PC-9 (cell line): ENCODE measurements at places on chromosomes 1 and 21. TPM values are rescaled to one million over a fixed set of nuclear protein-coding genes. Genes with fewer than 3 reads are reported as not detected.

ADORA1 gene
- 5.9 and 8.3 TPM in 2 replicates for total RNA-seq

CTNNBIP1 gene
- total RNA-seq: 58.9 and 70.5 TPM in 2 replicates

- DNase-seq: no peak
These were observed 14.7 kb downstream of the COA7 start for GRCh38 chr1:52683367-52683940.

SAMD13 gene
- total RNA-seq: 0.90 and 2.5 TPM in 2 replicates

RAVER2 gene
- total RNA-seq: 12.4 and 13.1 TPM in 2 replicates
